ENCODE measurements at places on chromosomes 1 and 21.

DNA sequence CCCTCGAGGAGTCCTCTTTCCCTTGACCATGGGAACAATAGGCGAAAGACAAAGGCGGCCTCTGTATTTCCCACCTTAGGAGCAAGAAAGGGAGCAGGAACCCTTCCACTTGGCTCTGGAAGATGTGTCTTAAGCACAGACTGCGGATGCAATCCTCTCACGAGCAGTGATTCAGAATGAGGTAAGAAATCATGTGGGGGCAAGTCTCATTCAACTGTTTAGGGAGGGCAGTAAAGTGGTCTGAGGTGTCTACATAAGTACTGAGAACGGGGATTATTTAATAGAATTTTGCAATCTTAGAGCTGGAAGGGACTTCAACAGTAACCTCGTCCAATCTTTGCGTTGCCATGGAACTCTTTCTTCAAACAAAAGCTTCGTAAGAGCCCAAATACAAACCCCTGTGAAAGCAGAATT is 1.6 kb upstream of the DYRK3 start:
- DNase-seq, result no peak

DNA sequence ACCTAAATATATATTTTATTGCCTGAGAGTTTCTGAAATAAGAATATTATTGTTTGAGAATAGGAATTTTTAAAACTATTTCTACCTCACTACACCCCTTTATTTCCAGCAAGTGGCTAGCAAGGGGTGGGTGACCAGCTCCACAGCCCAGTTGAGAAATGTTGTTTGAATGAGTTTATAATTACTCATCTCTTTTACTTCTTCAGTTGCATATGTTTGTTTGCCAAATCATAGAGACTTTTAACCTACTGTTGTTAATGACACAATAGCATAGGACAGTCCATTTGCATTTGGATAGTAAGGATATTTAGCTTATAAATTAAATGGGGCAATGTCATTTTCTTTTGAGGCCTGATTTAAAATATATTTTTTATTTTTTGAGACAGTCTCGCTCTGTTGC is 127.8 kb downstream of the NRDC start:
- no peak for DNase-seq

DNA sequence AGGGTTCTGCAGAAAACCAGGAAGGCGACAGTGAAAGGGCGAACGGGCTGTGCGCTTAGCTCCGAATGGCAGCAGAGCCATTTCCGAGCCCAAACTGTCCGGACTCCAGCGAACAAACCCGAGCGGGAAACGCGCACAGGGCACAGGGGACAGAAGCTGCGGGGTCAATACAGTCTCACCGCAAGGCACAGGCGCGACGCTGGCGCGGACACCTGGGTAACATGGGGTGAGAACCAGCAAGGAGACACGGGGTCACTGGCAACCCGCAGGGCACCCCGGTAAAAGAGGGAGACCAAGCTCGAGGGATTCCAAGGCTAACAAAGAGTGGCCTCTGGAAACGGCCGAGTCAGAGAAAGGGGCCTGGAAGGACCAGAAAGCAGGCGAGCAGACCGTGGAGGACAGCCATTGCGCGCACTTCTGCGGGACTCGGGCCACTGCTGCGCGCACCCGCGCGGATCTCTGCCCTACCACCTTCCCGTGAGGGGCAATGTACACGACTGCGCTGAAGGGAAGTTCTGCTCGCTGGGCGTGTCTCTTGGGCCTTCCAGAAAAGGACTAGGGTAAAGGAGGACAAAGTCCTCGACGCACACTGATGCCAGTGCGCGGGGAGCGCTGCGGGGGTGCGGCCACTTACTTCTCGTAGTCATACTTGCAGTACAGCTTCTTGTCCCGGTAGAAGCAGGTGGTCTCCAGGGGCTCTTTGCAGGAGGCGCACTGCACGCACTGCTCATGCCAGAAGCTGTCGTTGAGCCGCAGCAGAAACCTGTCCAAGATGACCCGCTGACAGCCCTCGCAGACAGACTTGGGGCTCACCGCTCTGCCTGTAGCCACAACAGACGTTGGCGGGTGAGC is 3.8 kb downstream of the LMX1A start:
- DNase-seq, result no peak

DNA sequence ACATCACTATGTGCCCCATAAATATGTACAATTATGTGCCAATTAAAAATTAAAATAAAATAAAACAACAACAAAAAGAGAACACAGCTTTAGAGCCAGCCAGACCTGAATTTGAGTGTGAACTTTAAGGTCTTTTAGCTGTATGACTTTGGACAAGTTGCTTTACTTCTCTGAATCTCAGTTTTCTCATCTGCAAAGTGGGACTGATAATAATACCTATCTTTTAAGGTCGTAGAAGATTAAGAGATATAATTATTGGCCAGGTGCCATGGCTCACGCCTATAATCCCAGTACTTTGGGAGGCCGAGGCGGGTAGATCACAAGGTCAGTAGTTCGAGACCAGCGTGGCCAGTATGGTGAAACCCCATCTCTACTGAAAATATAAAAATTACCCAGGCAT is 3.3 kb upstream of the VPS72 start:
- DNase-seq, result no peak

DNA sequence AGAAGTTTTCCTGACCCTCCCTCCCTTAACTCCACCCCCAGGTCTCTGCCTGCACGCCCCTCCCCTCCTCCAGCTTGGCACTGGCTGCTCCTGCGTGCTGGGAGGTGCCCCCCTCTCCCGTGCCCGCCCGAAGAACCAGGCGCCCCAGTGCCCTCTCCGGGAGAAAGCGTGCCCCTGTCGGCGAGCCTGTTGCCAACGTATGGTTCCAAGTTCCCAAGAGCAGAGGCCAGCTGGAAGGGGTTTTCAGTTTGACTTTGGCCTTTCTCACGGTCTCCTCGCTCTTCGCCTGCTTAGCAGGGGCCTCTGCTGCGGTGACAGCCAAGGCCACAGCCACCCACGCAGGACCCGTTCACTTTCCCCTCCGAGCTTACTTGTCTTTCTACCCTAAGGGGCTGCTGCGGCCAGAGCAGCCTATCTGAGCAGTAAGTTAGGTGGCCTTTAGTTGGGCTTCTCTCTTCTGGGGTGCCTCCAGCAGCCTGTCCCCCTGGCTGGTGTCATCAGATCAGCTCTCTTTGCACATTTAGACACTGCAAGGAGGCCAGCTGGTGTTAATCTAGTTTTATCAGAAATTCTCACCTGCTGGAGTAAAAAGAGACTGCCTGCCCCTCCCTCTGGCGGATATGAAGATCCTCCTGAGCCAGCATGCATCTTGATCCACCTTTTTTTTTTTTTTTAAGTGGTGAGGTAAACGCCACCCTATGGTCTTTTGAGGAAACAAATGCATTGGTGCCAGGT is 1.5 kb downstream of the STUM start:
- DNase-seq, result peak; percentile 31

GRCh38 chr1:213931836-213932235 is 55.9 kb upstream of the PROX1 start:
- no peak for DNase-seq

GRCh38 chr1:44571712-44572571 is 102.3 kb downstream of the TMEM53 start:
- peak; percentile 8 for DNase-seq

DNA sequence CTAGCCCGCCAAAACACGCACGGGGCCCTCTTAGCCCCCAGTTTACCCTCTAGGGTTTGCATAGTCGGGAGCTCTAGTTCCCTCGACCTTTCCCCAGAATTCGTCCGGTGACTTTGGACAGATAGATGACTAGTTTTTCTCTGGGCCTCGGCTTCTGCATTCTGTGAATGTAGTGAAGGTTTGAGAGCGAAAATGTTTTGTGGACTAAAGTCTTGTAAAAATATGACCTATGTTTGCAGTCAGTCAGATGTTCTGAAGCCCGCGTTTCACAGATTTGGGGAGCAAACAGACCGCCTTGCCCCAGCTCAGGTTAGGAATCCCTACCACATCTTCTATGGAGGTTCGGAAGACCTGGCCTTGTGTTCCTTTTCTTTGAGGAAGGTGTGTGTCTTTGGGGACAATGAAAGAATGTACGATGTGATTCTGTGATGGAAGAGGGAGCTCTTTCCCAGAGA is 401 bp downstream of the UQCRH start:
- no peak for DNase-seq

DNA sequence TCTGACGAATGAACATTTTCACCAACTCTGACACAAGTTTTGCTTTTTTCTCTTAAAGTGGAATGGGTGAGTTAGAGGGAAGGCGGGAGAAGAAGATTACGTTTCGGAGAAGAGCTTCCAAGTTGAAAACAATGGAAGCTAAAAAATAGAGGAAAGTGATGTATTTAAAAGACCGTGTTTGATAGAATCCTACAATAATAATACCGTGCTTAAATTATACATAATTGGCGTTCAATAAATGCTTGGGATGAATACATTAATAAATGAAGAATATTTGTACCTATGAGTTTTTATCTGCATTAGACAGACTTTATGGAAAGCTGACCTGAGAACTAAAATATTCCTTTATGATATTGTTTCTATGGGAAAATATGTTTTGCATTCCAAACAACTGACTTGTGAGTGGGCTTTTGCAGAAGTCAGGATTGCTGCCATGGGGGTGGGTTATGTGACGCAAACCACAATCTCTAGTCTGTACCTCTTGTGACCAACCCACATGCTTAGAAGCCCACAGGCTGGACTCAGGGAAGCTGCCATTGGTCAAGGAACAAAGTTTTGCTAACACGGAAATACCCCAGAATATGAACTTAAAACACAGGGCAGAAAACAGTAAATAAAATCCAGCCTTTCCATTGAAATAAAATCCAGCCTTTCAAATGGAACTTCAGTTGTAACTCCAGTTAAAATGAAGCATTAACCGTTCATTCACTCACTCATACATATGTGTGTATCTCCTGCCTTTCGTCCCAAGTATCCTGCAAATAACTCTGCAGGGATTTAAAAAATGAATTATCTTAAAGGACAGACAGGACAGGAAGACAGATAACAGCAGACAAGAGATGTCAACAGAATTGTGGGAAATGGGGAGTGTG is 21.3 kb upstream of the ATF3 start:
- DNase-seq, result no peak
